ENCODE measurements at places on chromosomes 6 and 20. TPM values are rescaled to one million over a fixed set of nuclear protein-coding genes. Genes with fewer than 3 reads are reported as not detected.

DNA sequence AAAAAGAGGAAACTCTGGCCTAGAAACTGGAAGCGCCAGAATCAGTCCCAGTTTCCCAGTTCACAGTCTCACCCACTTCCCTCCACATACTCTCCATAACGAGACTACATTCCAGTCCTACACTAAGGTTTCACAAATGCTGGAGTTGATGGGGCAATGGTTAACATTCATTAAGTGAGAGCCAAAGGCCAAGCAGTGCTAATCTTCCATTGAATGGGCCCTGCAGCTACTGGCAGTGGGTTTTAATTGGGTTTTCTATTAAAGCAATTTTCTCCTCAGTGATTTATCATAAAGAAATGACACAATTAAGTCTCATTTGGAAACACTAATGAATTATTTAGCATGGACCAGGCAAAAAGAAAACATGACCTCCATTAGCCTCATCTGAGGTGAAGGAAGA is 20.8 kb upstream of the NRSN1 start:
- H3K27me3 ChIP-seq: no peaks in the 10 kb centered on the region
- H3K4me1 ChIP-seq: no peaks in the 10 kb centered on the region
- H3K36me3 ChIP-seq: no peaks in the 10 kb centered on the region
- H3K27ac ChIP-seq: no peak overlapping the region
- no peak overlapping the region for H3K4me3 ChIP-seq

GRCh38 chr20:362271-363254 is 15.7 kb downstream of the NRSN2 start:
- H3K4me1 ChIP-seq: no peaks in the 10 kb centered on the region
- no peaks in the 10 kb centered on the region for H3K36me3 ChIP-seq
- no peak overlapping the region for H3K4me3 ChIP-seq
- peak; percentile 78 for DNase-seq
- no peaks in the 10 kb centered on the region for H3K27me3 ChIP-seq

DNA sequence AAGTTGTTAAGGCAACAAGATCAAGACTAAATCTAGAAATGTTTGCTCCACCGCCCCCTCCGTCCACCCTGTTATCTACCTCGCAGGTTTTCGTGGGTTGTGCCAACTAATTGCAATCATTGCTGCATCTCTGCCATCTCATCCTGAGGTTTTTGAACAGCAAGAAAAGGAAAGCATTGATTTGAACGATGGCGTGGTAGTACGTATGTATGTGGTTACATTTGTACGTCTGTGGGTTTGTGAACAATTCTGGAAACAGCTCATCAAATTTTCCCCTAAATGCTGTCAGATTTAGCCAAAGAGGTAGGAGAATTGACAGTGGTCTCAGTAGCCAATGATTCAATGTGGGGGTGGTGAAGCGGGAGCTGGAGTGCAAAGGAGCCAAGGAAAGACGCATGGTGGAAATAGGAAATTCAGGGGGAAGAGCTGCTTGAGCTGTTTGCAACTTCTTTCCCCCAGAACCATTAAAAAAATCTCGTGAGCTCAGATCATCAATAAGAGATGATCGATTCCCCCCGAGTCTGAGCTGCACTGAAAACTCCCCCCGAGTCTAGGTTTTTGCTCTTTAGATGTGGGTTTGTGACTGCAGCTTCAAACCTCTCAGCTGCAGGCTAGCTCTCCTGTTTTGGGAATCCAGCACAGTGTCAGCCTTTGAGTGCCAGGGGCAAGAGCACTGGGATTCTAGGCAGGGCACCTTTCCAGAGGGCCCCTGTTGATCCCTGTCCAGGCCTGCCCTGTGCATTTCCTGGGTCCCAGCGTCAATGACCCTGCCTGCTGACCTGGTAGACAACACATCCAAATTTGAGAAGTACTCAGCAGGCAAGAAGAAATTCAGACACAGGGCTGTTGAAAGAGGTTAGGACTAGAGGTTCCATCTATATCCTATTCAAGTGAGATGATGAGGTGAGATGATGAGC is 72.6 kb upstream of the LY86 start:
- H3K4me1 ChIP-seq: no peaks in the 10 kb centered on the region
- no peak for DNase-seq
- H3K36me3 ChIP-seq: no peaks in the 10 kb centered on the region
- H3K27me3 ChIP-seq: no peaks in the 10 kb centered on the region

- peak; percentile 24 for DNase-seq
- H3K27me3 ChIP-seq: no peaks in the 10 kb centered on the region
- H3K4me3 ChIP-seq: no peak overlapping the region
- H3K36me3 ChIP-seq: no peaks in the 10 kb centered on the region
- H3K4me1 ChIP-seq: peaks cover 19% of the 10 kb centered on the region
Measured at GRCh38 chr6:89007209-89008000, 44.0 kb upstream of the RNGTT start.

- no peaks in the 10 kb centered on the region for H3K27me3 ChIP-seq
- H3K4me3 ChIP-seq: no peak overlapping the region
- no peaks in the 10 kb centered on the region for H3K36me3 ChIP-seq
- no peak for DNase-seq
- no peak overlapping the region for H3K27ac ChIP-seq
Measured at GRCh38 chr6:2512802-2513201, 237.9 kb downstream of the MYLK4 start.

DNA sequence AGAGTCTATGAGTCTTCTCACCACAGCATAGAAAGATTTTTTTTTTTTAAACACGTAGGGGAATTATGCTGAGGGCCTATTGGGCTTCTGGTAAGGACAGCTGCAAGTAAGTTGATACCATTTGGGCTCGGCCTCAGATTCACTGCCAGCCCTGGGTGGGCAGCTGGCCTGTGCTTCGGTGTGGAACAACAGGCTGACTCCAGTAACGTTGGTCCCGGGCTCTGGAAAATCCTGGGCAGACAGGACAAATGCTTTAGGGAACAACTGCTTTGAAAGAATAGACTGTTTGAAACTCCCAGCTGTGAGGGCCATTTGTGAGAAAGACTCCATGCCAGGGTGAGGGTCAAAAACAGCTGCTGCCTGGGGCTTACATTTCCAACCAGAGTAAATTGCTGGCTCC is 366.5 kb downstream of the QKI start:
- DNase-seq: no peak
- no peak overlapping the region for H3K4me3 ChIP-seq
- no peak overlapping the region for H3K27ac ChIP-seq
- H3K27me3 ChIP-seq: no peaks in the 10 kb centered on the region
- no peaks in the 10 kb centered on the region for H3K4me1 ChIP-seq
- H3K36me3 ChIP-seq: no peaks in the 10 kb centered on the region

DNA sequence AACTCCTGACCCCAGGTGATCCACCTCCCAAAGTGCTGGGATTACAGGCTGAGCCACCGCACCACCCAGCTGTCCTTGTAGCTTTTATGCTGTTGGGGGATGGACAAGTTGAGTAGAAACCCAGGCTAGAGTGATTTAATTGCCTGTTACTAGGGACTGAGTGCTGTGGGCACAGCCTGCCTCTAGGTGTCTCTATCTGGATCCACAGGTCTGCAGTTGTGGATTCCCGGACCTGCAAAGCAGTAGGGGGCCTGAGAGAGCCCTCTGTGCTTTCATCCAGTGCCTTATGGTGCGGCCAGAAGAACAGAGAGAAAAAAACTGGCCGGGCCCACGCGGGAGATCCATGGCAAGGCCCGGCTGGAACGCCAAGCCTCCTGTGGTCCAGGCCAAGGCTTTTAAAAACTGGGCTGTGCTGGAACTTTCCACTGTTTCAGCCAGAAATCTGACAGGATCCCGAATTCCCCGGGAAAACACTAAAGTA is 5.2 kb downstream of the SIRPA start:
- H3K27me3 ChIP-seq: peaks cover 85% of the 10 kb centered on the region
- peaks cover 30% of the 10 kb centered on the region for H3K36me3 ChIP-seq
- H3K4me3 ChIP-seq: no peak overlapping the region
- peak overlapping the region; percentile 20 for H3K27ac ChIP-seq

DNA sequence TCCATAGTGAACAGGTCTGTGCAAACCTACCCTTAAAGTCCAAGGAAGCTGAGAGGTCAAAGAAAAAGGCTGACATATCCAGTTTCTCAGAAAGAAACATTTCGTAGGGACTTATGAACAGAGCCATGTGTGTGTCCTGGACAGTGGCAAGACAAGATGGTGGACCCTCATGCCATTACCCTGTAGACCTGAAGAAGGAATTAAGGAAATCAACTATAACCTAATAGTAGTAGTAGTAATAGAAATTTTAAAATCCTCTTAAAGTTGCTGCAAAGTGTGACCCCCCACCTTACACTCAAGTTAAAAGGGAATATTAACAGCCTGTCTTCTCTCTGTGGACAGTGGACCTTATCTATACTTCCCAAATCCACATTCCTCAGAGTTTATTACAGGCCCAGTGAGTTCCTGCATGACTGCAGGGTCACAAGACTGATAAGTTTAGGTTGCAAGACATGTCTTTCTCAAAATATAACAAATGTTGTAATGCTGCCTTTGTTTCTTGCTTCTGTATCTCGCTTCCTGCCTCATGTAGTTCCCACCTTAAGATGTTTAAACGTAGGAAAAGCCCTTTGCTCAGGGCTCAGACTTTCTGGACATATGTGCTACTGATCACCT is 10.6 kb downstream of the IL22RA2 start:
- no peak overlapping the region for H3K4me3 ChIP-seq
- no peaks in the 10 kb centered on the region for H3K4me1 ChIP-seq
- H3K36me3 ChIP-seq: no peaks in the 10 kb centered on the region
- DNase-seq: no peak
- no peak overlapping the region for H3K27ac ChIP-seq

- H3K4me1 ChIP-seq: peaks cover 26% of the 10 kb centered on the region
- H3K27ac ChIP-seq: no peak overlapping the region
- H3K4me3 ChIP-seq: no peak overlapping the region
- H3K36me3 ChIP-seq: peaks cover 66% of the 10 kb centered on the region
- no peak for DNase-seq
- H3K27me3 ChIP-seq: no peaks in the 10 kb centered on the region
Measured at GRCh38 chr20:23367770-23368169, 5.8 kb downstream of the GZF1 start.

GRCh38 chr6:163529605-163530004 is 115.1 kb downstream of the QKI start:
- no peaks in the 10 kb centered on the region for H3K27me3 ChIP-seq
- no peak overlapping the region for H3K4me3 ChIP-seq

Gene CPNE5
- 1.9 TPM for total RNA-seq

Gene CCN5
- 14.3 TPM for total RNA-seq

Gene RCAN2
- 28.1 TPM for total RNA-seq

Gene TXLNB
- 0.73 TPM for total RNA-seq

Gene BCAS1
- total RNA-seq: 1.6 TPM

Gene NOTCH4
- total RNA-seq: 37.0 TPM

Gene PLCB1
- total RNA-seq: 8.8 TPM

Gene ATG5
- total RNA-seq: 30.9 TPM

All from left lung (tissue), 14 donors.